ENCODE measurements at places on chromosomes 5 and 9.

- no peak for DNase-seq
Measured at GRCh38 chr9:28135549-28135948, 562.3 kb upstream of the C9orf72 start.

DNA sequence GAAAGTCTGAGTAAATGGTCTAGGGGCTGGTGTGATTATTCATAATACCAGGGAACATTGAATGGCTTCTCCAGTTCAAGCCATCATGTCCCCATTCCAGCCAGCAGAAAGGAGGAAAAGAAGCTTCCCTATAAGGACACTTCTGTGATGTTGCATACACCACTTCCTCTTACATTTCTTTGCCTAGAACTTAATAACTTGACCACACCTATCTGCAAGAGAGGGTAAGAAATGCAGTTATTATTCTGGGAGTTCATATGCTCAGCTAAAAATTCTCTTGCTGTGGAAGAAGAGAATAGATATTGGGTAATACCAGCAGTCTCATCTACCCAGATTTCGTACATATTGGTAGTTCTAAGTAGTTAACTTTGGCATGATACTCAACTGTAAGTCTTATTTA, 166.1 kb downstream of the SLC28A3 start:
- DNase-seq: no peak

DNA sequence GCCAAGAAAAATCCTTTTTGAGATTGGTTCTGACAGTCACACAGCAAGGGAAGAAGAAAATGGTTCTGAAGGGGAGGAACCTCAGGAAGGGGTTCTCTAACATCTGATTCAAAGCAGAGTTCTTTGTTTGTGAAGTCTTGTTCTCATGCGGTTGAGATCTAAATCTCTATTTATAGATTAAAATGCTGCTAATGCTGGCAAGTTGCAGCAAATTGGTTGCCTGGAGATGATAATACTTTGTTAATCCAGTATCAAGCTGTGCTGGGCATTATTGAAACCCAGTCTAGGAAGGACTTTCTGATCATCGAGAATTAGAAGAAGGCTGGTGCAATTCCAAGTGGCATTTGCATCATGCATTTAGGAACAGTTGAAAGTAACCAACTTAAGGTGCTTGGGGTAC, 34.0 kb upstream of the SLC28A3 start:
- no peak for DNase-seq

- DNase-seq: no peak
Measured at GRCh38 chr5:122319897-122320296, 7.9 kb downstream of the SNCAIP start.

DNA sequence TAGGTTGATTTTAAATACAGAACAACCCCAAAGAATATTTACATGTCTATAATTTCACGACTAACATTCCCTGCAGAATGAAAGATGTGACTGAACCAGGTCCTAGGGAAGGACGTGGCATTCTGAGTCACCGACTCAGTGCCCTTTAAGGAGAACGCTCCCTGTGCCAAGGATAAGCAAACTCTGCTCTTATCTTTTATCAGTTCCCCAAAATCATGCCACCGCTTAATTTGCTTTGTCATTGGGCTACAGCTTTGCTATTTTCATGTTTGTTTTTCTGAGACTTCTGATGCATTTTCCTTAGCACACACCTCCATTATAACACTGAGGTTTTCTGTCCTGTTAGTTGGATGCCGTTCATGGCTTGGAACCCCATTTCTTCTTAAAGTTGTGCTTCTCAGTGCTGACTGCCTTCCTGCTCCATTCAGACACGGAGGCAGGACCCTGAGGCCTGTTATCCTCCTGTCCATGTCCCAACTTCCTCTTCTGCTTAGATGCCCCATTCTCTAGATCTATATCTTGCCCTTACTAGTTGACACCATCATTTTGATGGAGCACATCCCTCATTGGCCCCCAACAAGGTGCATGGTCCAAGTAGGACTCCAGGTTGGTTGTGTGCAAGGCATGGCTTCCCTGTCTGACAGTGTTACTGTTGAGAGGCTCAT, 11.2 kb upstream of the SEMA4D start:
- DNase-seq: no peak

- DNase-seq: no peak
Measured at GRCh38 chr5:133938039-133938821, 30.2 kb downstream of the C5orf15 start.

DNA sequence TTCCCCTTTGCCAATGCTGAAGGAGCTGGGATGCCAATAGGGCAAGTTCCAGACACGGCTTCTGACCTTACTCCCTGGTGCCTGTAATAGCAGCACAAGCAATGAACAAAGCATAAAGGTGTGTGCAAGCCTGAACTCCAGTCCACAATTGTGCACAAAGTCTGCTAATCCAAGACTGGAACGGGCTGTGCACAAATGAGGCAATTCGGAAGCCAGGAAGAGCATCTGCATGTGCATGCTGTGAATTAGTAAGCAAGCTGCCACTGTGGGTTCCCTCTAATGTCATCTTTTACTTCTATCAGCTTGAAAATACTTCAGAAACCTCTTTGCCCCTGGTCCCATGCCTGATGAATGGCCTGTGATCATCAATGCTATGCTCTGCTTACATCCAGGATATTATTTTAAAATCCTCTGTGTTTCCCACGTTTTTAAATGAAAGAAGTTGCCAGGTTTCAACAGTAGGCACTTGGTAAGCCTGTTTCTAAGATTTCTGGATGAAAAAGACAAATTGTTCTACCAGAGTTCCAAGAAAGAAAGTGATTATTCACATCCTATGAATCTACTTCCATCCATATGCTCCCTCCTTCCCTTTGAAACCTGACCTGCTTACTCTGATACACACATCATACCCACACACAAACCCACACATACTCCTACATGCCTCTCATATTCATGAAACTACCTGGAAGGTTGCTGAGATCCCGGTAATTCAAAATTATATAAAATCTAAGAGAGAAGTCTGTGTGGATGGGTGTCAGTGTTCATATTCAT, 165.7 kb downstream of the KCTD16 start:
- no peak for DNase-seq

DNA sequence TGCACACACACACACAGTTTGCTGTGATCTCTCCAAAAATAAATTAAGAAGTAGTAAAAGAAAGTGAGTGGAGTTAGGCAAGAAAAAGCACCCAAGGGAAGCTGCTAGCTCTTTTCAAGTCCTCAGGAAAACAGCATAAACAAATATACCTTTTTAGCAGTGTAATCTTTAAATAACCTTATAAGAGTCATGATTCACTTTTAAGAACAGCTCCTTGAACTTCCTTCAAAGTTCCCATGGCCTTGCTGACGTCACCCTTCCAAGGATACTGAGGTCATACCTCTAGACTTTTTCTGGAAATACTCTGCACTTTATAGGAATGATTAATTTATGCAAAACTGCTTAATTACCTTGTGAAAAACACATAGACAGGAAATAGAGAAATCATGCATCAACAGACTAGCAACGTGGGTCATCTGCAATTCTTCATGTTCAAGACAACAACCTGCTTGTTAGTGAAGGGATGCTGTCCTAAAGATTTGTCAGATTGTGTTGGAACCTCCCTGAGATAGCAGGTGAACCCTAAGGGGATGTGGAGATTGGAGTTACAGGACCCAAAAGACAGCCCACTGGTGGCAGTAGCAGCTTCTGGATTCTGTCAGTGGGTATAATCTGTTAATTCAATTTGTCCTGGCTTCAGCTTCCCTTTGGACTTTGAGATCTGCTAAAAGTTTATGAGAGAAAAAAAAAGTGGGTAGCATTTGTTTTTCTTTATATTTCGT, 229.0 kb downstream of the ELAVL2 start:
- no peak for DNase-seq

- no peak for DNase-seq
Measured at GRCh38 chr5:152124409-152125041, 199.9 kb upstream of the GLRA1 start.

DNA sequence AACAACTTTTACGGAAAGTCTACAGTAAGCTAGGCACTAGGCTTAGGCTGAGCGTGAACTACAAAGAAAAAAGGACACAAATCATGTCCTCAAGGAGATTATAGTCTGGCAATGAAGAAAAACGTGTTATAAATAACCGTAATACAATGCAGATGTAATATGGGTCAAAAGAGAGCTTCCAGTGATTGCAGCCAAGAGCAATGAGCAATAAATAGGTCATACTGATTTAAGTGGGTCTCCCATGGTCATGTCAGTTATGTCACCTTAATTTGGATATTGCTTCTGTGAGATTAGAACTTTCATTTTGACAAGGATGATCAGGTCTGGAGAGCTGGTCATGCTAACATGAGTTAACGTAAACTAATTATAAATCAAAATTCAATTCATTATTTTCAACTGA, 158.6 kb upstream of the GNA14 start:
- DNase-seq: no peak
